ENCODE measurements at places on chromosomes 1 and 21.

GRCh38 chr21:42474043-42474831, 21.8 kb downstream of the RSPH1 start:
- no peak for DNase-seq

- DNase-seq: no peak
Observed at GRCh38 chr1:29949676-29950075, 713.4 kb downstream of the PTPRU start.

- no peak for DNase-seq
Observed at GRCh38 chr1:39631361-39632322, 7.8 kb downstream of the HEYL start.

DNA sequence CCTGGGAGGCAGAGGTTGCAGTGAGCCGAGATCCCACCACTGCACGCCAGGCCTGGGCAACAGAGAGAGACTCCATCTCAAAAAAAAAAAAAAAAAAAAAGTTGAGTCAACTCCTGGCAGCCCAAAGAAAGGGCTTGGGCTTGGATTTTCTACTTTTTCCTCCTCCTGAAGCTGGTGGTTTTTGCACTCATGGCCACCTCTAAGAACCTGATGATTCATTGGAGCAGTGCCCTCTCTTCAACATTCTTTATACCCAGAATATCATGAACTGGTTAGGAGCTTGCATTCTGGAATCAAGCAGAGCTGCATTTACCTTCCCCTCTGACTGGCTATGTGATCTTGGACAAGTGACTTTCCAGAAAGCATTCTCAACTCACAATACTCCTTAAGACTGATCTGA, 3.5 kb upstream of the ACTA1 start:
- DNase-seq: no peak

DNA sequence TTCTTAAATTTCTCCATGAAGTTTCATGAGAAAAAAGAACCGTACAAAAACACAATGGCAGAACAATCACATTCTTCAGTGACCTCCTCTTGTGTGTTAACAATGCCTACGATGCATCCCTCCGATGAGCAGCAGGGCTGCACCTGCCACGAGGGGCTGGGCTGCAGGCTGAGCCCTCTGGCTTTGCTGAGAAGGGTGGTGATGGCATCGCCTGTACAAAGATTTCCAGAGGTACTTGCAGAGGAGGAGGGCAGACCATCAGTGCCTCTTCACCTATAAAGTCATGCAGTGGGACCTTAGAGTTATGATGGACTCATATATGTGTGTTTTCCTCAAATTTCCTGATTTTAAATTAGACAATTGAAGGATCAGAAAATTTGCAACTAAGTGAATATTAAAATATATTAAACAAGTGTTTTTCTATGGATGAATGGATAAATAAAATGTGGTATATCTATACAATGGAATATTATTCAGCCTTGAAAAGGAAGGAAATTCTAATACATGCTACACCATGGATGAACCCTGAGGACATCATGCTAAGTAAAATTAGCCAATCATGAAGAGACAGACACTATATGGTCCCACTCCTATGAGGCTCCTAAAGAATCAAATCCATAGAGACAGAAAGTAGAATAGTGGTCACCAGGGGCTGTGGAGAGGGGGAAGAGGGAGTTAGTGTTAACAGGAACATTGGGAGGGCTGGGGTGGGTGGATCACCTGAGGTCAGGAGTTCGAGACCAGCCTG, 489.3 kb downstream of the SIPA1L2 start:
- DNase-seq: no peak

GRCh38 chr1:160095382-160096105, 2.9 kb downstream of the IGSF8 start:
- no peak for DNase-seq

- no peak for DNase-seq
Observed at GRCh38 chr1:18062185-18062584, 45.4 kb upstream of the IGSF21 start.

- DNase-seq: peak; percentile 51
Observed at GRCh38 chr1:220786337-220787068, at the start of gene MTARC1. MTARC1 (plus strand) TSS chr1:220786913; CDS start chr1:220786945, 32 bp downstream.

DNA sequence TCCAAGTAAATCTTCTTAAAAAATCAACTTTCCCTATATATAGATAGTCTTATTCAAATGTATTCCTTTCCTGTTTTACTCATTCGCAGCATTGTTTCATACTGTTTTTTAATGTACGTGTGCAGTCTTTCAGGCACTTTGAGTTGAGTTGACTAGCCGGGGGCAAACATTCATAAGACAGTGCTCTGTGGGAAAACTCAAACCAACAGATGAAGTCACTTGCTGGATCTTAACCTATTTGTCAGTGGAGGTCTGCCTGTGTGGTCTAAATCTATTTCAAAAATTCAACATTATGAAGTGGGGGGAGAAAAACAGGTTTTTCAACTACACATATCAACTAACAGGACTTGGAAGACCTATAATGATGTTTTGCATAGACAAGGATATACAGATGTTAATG, 6.2 kb downstream of the HSD11B1 start:
- DNase-seq: no peak

DNA sequence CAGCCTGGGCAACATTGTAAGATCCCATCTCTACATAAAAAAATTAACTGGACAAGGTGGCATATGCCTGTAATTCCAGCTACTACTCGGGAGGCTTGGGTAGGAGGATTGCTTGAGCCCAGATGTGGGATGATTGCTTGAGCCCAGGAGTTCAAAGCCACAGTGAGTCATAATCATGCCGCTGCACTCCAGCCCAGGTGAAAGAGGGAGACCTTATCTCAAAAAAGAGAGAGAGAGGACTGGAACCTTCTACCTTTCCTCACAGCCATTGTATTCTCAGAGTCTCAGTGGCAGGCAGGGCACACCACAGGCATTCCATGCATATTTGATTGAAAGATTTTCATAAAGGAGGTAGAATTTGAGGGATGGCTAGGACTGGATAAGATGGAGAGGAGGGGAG, 78.4 kb downstream of the KIF14 start:
- DNase-seq: no peak

- no peak for DNase-seq
Observed at GRCh38 chr1:14835725-14836124, 237.2 kb downstream of the KAZN start.

DNA sequence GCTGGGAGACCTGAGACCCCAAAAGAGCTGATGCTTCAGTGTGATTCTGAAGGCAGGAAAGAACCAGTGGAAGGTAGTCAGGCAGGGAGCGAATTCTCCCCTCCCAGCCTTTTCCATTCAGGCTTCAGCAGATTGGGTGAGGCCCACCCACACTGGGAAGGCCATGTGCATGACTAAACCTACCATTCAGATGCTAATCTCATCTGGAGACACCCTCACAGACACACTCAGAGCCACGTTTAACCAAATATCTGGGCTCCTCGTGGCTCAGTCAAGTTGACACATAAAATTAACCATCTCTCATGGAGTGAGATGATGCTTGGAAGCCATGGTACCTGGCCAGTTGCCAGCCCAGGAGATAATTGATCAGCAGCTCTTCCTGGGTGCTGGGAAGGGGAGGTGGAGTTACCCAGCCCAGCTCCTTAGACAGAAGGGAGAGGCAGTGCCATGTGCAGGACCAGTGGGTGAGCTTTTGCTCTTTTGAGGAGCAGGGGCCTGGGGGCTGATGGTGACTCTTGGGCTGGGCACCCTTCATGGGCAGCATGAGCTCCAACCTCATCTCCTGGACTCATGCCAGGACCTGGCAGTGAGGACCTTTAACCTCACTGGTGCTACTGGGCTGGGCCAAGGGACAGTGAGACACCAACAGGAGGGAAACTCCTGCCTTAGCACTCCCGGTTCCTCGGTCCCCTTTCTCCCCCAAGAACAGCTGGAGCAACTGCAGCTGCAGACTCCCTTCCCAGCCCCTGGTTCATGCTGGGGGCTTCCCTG, 89.0 kb upstream of the ACTL8 start:
- DNase-seq: no peak

DNA sequence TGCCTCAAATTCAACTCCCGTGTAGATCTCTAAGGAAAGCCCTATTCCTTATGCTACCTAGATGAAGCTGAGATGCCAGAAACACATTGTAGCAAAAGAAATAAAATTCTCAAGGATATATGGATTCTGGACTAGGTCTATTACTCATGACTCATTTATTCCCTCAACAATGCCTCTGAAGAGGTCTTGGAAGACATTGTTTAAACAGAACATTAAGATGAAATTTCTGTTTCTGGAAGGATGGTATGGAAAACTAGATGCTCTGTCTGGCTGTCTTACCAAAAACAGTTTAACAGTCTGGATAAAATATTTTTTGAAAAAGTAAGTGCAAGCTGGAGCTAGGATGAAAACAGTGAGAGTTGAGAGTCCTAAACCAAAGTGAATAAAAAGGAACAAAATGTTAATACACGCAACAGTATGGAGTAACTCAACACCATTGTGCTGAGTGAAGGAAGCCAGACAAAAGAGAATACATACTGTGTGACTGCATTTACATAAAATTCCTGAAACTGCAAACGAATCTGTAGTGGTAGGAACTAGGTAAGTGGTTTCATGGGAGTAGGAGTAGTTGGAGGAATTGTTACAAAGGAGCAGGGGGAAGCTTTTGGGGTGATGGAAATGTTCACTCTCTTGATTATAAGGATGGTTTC, 59.3 kb upstream of the GNG12 start:
- DNase-seq: no peak

GRCh38 chr21:35748678-35749314, 311.5 kb downstream of the SETD4 start:
- no peak for DNase-seq

- DNase-seq: no peak
Observed at GRCh38 chr1:167695147-167695546, 26.6 kb upstream of the MPZL1 start.

DNA sequence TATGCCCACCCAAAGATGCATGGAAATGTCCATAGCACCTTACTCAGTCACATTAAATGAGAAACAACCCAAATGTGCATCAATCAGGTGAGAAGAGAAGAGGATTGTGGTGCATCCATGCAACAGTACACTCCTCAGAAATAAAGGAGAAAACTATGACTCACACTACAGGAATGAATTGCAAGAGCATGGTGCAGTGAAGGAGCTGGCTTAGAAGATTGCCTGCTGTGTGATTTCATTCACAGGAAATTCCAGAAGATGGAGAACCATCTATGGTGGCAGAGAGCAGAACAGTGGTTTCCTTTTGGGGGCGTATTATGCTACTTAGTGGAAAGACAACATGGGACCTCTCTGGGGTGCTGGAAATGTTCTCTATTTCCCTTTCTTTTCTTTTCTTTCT, 278.6 kb upstream of the AJAP1 start:
- DNase-seq: no peak

All from fibroblast of gingiva (primary cell).